ENCODE measurements at places on chromosomes 3 and 15.

DNA sequence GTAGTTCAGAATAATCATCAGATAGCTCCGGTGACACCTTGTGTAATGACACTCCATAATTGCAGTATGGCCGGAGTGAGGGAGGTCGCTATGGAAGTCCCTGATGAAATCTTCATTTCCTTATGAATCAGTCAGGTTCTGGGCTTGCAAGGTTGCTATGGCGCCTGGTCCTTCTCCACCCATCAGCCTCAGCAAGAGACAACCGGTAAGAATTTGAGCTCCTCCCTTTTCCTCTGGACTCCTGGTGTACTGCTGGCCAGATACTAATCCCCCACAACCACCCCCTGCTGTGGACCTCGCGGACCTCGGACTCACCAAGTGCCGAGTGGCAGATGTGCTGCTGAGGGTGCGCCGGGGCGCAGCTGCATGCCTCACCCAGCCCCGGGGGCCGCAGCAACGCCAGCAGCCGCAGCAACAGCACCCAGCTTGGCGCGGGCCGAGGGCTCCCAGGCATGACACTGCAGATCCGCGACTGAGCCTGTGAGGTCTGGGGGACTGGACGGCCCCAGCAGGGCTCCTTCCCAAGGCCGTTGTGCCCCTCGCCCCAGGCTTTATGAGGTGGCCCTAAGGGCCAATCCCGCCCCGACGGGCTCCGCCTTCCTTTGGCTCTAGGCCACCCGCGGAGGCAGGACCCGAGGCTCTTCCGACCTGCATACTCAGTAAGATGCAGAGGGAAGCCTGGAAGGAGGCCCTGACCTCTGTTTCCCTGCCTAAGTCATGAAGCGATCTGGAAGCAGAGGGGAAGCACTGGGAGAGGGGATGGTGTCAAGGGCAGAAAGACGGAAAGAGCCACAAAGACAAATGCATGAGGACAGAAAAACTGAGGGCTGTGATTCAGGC is at the start of gene TIMP4:
Gene TIMP4, minus strand, starts transcription at position 526 of the 840 bp plus-strand sequence. Its CDS starts 72 bp downstream, at position 454.
- no peak for DNase-seq

GRCh38 chr3:188036375-188037194 is 117.4 kb upstream of the LPP start:
- no peak for DNase-seq

- DNase-seq: no peak
Observed at GRCh38 chr3:60323651-60324050, 927.6 kb downstream of the FHIT start.

- DNase-seq: no peak
Observed at GRCh38 chr15:39312984-39313383, 267.9 kb upstream of the THBS1 start.

Measured in NCI-H1930 (cell line).